HFFc6 (cell line): ENCODE measurements at places on chromosomes 11 and 22. TPM values are rescaled to one million over a fixed set of nuclear protein-coding genes. Genes with fewer than 3 reads are reported as not detected.

GRCh38 chr22:37508431-37508992 is 10.7 kb downstream of the CARD10 start:
- no peak overlapping the region for H3K4me3 ChIP-seq
- peaks cover 16% of the 10 kb centered on the region for H3K4me1 ChIP-seq
- peaks cover 4% of the 10 kb centered on the region; the same call in 1 of the 2 replicates for H3K36me3 ChIP-seq
- DNase-seq: no peak
- H3K27ac ChIP-seq: no peak overlapping the region

GRCh38 chr11:46290598-46291309 is 13.3 kb downstream of the CREB3L1 start:
- H3K36me3 ChIP-seq: peaks cover 14% of the 10 kb centered on the region
- peak; percentile 90 for DNase-seq
- H3K27ac ChIP-seq: peak overlapping the region; percentile 96
- H3K4me3 ChIP-seq: peak overlapping the region; percentile 81
- H3K27me3 ChIP-seq: peaks cover 7% of the 10 kb centered on the region

DNA sequence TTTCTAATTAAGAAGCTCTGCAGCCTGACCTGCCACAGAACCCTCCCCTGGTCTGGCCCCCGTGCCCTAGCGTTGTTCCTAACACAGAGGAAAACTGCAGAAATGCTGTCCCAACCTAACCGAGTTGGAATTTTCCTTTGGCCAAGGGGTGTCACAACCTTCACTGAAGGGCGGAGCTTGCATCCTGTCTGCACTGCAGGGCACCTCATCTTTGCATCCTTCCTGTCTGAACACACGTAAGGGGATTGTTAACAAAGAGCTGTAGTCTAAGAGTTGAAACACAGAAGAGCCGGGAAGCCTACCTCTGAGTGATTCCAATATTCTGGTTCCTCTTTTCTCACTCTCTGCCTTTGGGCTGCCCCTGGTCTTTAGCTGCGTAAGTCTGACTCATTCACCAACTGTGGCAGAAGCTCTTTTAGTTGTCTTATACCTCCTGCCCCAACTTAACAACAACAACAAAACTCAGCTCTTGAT is 1.6 kb downstream of the DIXDC1 start:
- peak; percentile 65 for DNase-seq
- peaks cover 72% of the 10 kb centered on the region for H3K4me1 ChIP-seq
- no peaks in the 10 kb centered on the region; the same call in 1 of the 2 replicates for H3K27me3 ChIP-seq
- H3K27ac ChIP-seq: peak overlapping the region; percentile 84
- peak overlapping the region; percentile 91 for H3K4me3 ChIP-seq

DNA sequence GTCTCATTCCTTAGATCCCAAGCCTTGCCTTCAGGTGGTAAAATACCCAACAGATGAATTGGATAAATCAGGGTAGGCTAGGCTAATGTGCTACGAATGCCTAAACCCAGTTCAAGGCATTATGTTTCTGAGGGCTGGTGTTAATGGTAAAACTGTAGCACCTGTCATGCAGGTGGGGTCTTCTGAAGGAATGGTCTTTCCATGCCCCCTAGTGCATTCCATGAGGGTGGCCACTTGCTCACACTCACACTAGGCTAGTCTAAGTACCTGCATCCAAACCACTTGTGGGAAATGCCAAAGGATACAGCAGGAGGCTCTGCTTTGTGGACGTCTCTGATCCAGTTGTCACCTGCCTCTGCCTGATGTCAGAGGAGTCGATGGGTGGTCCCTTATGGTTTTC is 24.2 kb upstream of the UCP3 start:
- H3K4me3 ChIP-seq: no peak overlapping the region
- peaks cover 24% of the 10 kb centered on the region for H3K4me1 ChIP-seq
- no peak for DNase-seq
- H3K36me3 ChIP-seq: peaks cover 20% of the 10 kb centered on the region
- H3K27me3 ChIP-seq: peaks cover 2% of the 10 kb centered on the region; the same call in 1 of the 2 replicates

GRCh38 chr22:37776639-37777005 is 31.1 kb upstream of the GCAT start:
- peaks cover 9% of the 10 kb centered on the region for H3K27me3 ChIP-seq
- no peak for DNase-seq
- peaks cover 36% of the 10 kb centered on the region for H3K36me3 ChIP-seq
- H3K4me3 ChIP-seq: peak overlapping the region; percentile 58
- H3K4me1 ChIP-seq: peaks cover 70% of the 10 kb centered on the region

OR11H1 gene
- not detected in 3 replicates for total RNA-seq

DNA sequence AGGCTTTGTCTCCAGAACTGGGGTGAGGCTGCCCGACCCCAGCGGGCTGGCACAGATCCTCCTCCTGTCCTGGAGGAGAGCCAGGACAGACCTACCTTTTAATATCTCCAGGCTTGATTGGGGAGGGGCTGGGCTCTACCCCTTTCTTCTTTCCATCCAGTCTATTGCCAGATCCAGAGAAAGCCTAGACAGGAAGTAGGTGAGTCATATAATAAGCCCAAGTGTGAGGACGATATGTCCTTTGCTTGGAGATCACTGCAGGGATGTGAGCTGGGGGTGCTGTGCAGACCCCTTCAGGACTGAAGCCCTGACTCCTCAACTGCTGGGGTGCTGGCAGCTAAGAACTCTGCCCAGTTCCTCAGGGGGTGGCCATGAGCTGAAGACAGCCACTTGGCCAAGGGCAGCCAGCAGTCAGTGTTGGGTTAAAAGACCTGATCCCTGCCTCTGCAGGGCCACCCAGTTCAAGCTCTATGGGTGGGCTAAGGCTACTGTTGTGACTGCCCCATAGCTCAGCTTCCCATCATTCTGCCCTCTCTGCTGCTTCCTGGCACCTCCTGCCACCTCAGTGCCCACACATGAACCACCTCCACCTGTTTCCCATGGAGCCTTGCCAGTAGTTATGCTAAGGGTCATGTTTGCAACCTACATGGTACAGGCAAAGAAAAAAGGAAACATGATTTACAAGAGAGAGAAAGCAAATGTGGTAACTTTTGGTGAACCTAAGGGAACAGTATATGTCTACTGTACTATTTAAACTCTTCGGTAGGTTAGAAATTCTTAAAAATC is 8.3 kb upstream of the C22orf39 start:
- H3K4me1 ChIP-seq: peaks cover 16% of the 10 kb centered on the region
- H3K27ac ChIP-seq: peak overlapping the region; percentile 14; the same call in 1 of the 2 replicates
- H3K4me3 ChIP-seq: no peak overlapping the region
- no peaks in the 10 kb centered on the region; the same call in 1 of the 2 replicates for H3K27me3 ChIP-seq

- peak overlapping the region; percentile 87 for H3K4me3 ChIP-seq
- no peak for DNase-seq
- H3K27me3 ChIP-seq: peaks cover 48% of the 10 kb centered on the region
- no peaks in the 10 kb centered on the region; the same call in 1 of the 2 replicates for H3K36me3 ChIP-seq
- H3K4me1 ChIP-seq: peaks cover 8% of the 10 kb centered on the region
Observed at GRCh38 chr11:123357990-123358827, 71.9 kb upstream of the GRAMD1B start.

GAB4 gene
- total RNA-seq: not detected in 3 replicates

GRCh38 chr22:23803001-23803819 is 16.4 kb downstream of the SMARCB1 start:
- H3K4me3 ChIP-seq: no peak overlapping the region
- no peak for DNase-seq
- peak overlapping the region; percentile 44; the same call in 1 of the 2 replicates for H3K27ac ChIP-seq
- peaks cover 1% of the 10 kb centered on the region for H3K27me3 ChIP-seq
- H3K36me3 ChIP-seq: peaks cover 49% of the 10 kb centered on the region
- H3K4me1 ChIP-seq: no peaks in the 10 kb centered on the region

GRCh38 chr11:35257281-35257680 is 118.3 kb downstream of the CD44 start:
- H3K4me3 ChIP-seq: no peak overlapping the region
- H3K4me1 ChIP-seq: peaks cover 62% of the 10 kb centered on the region
- H3K27me3 ChIP-seq: no peaks in the 10 kb centered on the region
- no peak overlapping the region for H3K27ac ChIP-seq
- H3K36me3 ChIP-seq: peaks cover 9% of the 10 kb centered on the region

OR2D3 gene
- not detected in 3 replicates for total RNA-seq

PDGFD gene
- total RNA-seq: 0.27 to 0.69 TPM (median 0.44 TPM) in 3 replicates

BARX2 gene
- total RNA-seq: not detected in 3 replicates

SAA4 gene
- total RNA-seq: not detected in 3 replicates

DNA sequence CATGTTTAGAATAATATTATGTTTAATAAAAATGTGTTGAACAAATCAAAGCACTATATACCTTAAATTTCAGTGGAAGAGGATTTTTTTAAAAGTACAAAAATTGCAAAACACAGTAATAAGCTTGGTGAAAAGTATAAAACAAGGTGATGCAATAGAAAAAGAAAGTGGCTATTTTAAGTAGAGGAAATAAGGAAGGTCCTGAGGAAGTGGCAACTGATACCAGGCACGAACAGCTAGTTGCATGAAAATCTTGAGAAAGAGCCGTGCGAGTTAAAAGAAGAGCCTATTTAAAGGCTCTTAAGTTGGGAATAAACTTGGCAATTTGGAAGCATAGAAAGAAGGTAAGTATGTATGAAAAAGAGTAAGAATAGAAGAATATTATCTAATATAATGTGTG is 1679.3 kb downstream of the LRRC4C start:
- no peak overlapping the region for H3K4me3 ChIP-seq
- DNase-seq: no peak
- no peak overlapping the region for H3K27ac ChIP-seq
- H3K27me3 ChIP-seq: no peaks in the 10 kb centered on the region

SLC22A6 gene
- not detected in 3 replicates for total RNA-seq

PEX16 gene
- total RNA-seq: 23.1 to 27.2 TPM (median 25.8 TPM) in 3 replicates

GRCh38 chr11:27279460-27279859 is 83.6 kb downstream of the CCDC34 start:
- H3K27ac ChIP-seq: no peak overlapping the region
- H3K36me3 ChIP-seq: no peaks in the 10 kb centered on the region
- DNase-seq: no peak

TRIOBP gene
- 72.1 to 94.5 TPM (median 92.5 TPM) in 3 replicates for total RNA-seq

NXPE1 gene
- total RNA-seq: not detected in 3 replicates

- H3K36me3 ChIP-seq: no peaks in the 10 kb centered on the region
- H3K27me3 ChIP-seq: peaks cover 4% of the 10 kb centered on the region
- peaks cover 24% of the 10 kb centered on the region for H3K4me1 ChIP-seq
- DNase-seq: no peak
Observed at GRCh38 chr11:119445379-119445778, 22.4 kb upstream of the THY1 start.

DNA sequence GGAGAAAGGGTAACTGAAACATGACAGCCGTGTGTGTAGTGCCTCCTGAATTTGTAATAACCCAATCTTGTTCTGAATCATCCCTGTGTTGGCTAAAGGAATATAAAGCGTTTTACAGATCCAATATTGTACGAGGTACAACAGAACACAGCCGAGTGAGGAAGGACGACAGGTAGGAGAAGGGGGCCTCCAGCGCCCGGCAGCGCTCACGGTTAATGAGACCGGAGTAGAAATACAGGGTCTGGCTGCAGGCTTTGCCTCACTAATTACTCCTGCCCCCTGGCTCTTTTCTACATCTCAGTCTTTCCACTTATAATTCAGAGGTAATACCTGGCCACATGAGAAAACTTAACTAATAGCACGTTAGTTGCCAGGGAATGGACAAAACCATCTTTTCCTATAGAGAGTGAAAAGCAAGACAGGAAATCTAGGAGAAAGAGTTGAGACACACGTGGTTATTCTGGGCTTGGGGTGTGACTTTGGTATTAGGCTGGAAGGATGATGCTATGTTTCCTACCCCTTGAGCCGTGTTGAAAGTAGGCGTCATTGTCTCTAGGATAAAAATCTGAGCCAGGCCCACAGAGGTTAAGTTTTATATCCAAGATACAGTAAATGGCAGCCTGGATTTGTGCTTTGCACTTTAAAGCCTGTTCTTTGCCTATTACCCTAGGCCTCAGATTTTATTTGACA is 54.1 kb downstream of the GRIK4 start:
- no peak overlapping the region; the same call in 1 of the 2 replicates for H3K27ac ChIP-seq
- no peak for DNase-seq
- peaks cover 15% of the 10 kb centered on the region for H3K4me1 ChIP-seq

TMEM132A gene
- 25.1 and 32.0 TPM in 2 replicates for total RNA-seq

GRCh38 chr22:37467391-37467955 is 18.7 kb downstream of the MFNG start:
- no peak for DNase-seq
- no peak overlapping the region for H3K27ac ChIP-seq
- H3K4me3 ChIP-seq: no peak overlapping the region
- H3K27me3 ChIP-seq: peaks cover 32% of the 10 kb centered on the region

DNA sequence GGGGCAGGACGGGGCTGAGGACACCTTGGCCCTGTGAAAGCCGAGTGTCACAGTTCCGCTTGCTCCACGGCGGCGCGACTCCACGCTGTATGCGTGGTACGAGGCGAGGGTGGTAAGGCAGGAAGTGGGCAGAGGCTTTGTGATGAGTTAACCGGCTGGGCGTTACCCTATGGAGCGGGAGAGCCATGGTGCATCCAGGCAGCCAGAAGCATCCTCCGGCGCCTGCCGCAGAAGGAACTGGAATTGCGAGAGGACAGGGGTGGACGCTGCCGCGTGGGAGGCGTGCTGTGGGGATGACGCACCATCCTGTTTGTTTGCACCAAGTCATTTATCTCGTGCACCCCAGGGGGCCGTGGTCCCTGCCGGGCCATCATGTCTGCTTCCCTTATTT is 643.9 kb downstream of the BRD1 start:
- no peak overlapping the region for H3K4me3 ChIP-seq
- DNase-seq: no peak
- H3K27ac ChIP-seq: no peak overlapping the region
- H3K36me3 ChIP-seq: peaks cover 12% of the 10 kb centered on the region; the same call in 1 of the 2 replicates
- H3K27me3 ChIP-seq: peaks cover 2% of the 10 kb centered on the region

TCIRG1 gene
- total RNA-seq: 115 to 147 TPM (median 125 TPM) in 3 replicates

- no peaks in the 10 kb centered on the region for H3K36me3 ChIP-seq
- H3K27ac ChIP-seq: no peak overlapping the region
- DNase-seq: no peak
- H3K4me3 ChIP-seq: no peak overlapping the region
- no peaks in the 10 kb centered on the region for H3K4me1 ChIP-seq
Observed at GRCh38 chr22:39128508-39128907, 24.0 kb downstream of the CBX7 start.

OR4C11 gene
- not detected in 3 replicates for total RNA-seq

PANX3 gene
- total RNA-seq: not detected in 3 replicates

GRCh38 chr11:72641522-72642042 is 32.6 kb downstream of the PDE2A start:
- H3K4me3 ChIP-seq: no peak overlapping the region
- no peaks in the 10 kb centered on the region for H3K36me3 ChIP-seq

GRCh38 chr22:26197425-26197824 is 28.2 kb downstream of the SEZ6L start:
- no peaks in the 10 kb centered on the region for H3K36me3 ChIP-seq
- H3K4me3 ChIP-seq: no peak overlapping the region
- H3K27ac ChIP-seq: no peak overlapping the region

OR8G1 gene
- total RNA-seq: not detected in 3 replicates

GRCh38 chr11:91078221-91078620 is 855.4 kb upstream of the CHORDC1 start:
- H3K36me3 ChIP-seq: no peaks in the 10 kb centered on the region
- no peak for DNase-seq
- H3K4me3 ChIP-seq: no peak overlapping the region
- H3K27me3 ChIP-seq: no peaks in the 10 kb centered on the region; the same call in 1 of the 2 replicates

GRCh38 chr11:63882555-63883242 is 34.3 kb downstream of the RCOR2 start:
- H3K4me3 ChIP-seq: no peak overlapping the region
- DNase-seq: no peak
- no peaks in the 10 kb centered on the region for H3K36me3 ChIP-seq
- peaks cover 41% of the 10 kb centered on the region for H3K4me1 ChIP-seq
- no peak overlapping the region for H3K27ac ChIP-seq
